ENCODE measurements at places on chromosomes 6 and 20.
A peak's percentile ranks its signal among the peaks of the same experiment; 100 is the strongest.

DNA sequence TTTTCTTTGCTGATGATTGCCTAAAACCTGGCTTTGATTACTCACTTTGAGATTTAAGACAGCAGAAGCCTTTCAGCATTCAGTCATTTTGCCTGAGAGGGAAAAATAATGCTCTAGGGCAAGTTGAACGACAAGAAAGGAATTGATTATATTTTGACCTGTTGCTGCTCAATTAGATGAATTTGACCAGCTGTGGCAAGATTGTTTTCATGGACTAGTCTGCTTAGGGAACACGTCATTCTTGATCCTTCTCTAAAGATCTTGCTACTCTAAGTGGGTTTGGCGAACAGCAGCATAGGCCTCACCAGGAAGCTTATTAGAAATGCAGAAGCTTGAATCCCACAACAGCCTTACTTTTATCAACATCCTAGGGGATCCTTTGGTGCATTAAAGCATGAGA is 59.7 kb upstream of the PHACTR1 start:
- no peak for DNase-seq

GRCh38 chr20:8583566-8584043 is 451.5 kb downstream of the PLCB1 start:
- no peak for DNase-seq

- no peak for DNase-seq
Measured at GRCh38 chr6:148423133-148423532, 80.5 kb downstream of the SASH1 start.

GRCh38 chr6:169320013-169320412 is 66.4 kb upstream of the THBS2 start:
- DNase-seq: no peak

GRCh38 chr20:25136643-25137559 is 55.0 kb upstream of the VSX1 start:
- peak; percentile 88 for DNase-seq

DNA sequence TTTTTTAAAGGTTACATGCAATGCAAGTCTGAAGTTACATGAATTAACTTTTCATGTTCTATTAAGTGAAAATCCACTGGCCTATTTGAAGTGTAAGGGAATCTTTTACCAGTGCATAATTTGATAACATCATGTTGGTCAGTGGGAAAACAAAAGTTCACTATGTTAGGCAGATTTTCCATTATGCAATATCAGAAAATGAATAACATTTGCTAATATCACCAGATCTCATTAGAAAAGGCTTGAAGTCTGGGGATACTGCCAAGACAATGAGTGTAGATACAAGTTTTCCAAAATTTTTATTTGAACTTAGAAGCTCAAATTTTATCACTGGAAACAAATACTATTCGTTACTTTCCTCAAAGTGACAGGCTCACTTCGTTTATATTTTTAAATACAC is 296.4 kb upstream of the CDH4 start:
- DNase-seq: no peak

DNA sequence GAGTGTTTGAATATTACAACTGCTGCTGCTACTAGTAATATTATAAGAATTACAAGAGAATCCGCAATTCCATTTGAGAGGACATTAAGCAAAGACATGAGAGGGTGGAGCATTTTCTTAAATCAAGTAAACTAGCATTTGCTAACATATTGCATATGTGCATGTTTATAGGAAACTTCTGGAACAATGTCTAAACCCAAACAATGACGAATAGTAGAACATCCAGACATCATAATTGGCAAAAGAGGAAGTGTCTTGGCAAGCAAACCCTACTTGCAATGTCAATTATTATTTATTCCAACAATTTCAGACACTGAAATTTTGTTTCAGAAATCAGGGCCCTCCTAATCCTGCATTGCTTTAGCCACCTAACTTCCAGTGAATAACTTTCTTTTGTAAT is 1155.3 kb upstream of the GJE1 start:
- DNase-seq: no peak

All from sigmoid colon (tissue), 7 donors.